ENCODE measurements at places on chromosomes 5 and 9.

- DNase-seq = no peak
Observed at GRCh38 chr5:157443041-157443549, 16.9 kb upstream of the NIPAL4 start.

DNA sequence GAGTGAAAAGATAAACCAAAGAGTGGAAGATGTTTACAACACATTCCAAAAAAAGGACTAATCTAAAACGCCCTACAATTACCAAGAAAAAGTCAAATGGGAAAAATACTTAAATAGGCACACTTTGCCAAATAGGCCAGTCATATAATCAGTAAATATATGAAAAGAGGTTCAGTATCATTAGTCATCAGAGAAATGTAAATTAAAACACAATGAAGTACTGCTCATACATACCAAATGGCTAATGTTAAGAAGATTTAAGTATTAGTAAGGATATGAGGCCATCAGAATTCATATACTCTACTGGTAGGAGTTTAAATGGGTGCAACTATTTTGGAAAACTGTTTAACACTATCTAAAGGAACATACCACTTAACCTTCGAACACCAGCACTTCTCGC is 47.6 kb downstream of the ZDHHC21 start:
- DNase-seq = no peak

- DNase-seq = no peak
Observed at GRCh38 chr5:55708732-55709131, 3.4 kb downstream of the SLC38A9 start.

GRCh38 chr9:22136461-22137096 is 127.5 kb upstream of the CDKN2B start:
- DNase-seq = no peak

DNA sequence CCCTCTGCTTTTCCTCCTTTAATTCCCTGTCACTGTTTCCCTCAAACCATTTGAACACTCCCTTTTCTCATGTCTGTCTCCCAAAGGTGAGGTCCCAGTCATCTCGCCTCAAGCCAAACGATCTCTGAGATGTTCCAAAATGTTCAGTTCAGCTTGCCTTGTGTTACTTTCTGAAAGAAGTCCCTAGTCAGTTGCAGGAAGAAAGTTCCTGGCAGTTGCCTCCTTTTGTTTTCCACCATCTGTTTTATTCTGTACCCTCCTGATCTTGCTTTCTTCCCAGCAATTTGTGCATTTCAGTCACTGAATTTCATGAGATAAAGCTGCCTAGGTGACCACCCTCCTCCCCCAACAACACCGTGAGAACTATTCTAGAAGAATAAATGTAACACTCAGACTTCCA is 277.5 kb downstream of the EPB41L4A start:
- no peak for DNase-seq

DNA sequence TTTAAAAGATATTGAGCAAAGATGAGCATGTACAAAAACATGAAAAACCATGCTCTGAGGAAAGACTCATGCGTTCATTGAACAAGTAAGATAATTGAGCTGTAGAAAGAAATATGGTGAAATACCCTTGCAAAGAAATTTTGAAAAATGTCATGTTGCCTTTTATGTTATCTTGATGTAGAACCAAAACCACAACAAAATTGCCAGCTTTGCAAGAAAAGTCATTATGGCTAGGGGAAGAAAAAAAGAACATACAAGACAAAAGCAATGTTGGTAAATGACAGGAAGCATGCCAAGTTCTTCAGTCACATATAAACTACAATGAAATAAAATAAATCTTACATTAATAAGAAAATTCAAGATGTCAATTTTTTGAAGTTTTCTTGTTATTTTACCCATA is 368.0 kb downstream of the IRX1 start:
- no peak for DNase-seq

GRCh38 chr5:6491196-6491918 is 42.7 kb downstream of the UBE2QL1 start:
- DNase-seq = no peak

DNA sequence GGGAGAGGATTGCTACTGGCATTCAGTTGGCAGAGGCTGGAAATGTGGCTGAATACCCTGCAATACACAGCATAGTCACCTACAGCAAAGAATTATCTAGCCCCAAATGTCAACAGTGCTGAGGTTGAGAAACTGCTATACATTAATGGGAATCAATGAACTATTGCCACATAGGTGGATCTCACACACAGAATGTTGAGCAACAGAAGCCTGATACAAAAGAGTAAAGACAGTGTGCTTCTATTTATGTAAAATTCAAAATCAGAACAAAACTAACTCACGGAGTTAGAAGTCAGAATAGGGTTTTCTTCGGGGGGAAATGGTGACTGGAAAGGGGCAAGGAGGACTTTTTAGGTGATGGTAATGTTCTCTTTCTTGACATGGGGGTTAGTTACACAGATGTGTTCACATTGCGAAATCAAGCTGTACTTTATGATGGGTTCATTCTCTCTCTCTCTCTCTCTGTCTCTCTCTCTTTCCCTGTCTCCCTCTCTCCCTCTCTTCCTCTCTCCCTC is 45.7 kb upstream of the PANK3 start:
- DNase-seq = no peak

GRCh38 chr9:127489471-127490115 is 38.3 kb downstream of the LRSAM1 start:
- DNase-seq = no peak

- DNase-seq = no peak
Observed at GRCh38 chr5:173909199-173909598, 21.1 kb downstream of the CPEB4 start.

- DNase-seq = no peak
Observed at GRCh38 chr9:19441730-19442129, 32.9 kb downstream of the ACER2 start.

DNA sequence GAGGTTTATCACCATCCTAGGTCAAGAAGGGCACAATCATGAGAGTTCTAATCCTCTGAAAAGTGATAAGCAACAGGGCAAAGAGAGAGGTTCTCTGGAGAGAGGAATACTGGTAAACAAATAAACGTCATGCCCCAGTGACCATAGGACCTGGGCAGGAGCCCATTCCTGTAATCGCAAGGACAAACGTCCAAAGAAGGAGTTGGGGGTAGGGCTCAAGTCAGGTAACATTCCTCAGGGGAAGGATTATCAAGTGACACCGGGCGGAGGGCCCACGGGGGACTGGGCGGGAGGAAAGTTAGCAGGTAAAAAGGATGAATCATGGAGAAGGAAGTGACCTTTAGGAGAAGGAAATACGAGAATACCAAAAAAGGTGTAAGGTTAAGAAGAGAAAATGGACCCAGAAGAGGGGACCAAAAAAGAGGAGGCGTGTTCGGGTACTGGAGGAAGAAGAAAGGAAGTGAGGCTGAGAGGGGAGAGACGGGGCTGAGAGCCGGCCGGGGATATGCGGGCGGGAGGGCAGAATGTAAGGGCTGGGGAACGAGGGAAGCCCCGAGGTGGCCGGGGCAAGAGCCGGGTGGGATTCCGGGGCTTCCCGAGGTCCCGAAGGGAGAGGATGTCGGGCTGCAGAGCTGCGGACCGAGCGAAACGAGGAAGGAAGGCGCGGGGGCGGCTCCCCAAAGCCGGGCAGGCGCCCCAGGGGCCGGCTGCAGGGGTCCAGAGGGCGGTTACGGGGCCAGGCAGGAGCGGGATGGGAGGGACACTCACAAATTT is 583 bp downstream of the DIAPH1 start:
- DNase-seq = no peak

DNA sequence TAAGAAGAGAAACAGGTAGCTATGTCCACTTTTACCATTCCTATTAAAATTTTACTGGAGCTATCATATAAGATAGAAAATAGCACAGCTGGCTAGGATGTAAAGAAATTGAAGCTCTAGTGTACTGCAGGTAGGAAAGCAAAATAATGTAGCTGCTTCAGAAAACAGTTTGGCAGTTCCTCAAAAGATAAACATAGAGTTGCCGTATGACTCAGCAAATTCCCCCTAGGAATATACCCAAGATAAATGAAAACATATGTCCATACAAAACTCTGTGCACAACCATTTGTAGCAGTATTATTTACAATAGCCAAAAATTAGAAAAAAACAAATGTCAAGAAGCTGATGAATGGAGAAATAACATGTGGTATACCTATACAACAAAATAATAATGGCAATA is 64.6 kb upstream of the SHISAL2B start:
- DNase-seq = no peak

DNA sequence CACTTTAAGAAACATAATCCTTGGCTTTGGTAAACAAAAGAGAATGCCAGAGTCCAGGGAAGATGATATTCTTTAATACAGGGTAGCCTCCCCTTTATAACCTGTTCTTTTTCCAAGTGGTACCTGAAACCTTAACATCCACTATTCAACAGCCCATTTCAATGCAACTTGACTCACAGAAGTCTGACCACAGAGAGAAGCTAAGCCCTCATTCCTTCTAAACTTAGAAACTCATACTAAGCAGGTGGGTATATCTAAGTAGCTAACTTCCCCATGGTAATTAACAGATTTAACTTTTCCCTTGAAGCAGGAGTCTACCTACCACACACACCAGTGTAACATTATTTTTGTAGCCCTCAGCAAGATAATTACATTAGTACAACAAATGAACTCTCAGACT is 91.9 kb downstream of the CEMIP2 start:
- no peak for DNase-seq

DNA sequence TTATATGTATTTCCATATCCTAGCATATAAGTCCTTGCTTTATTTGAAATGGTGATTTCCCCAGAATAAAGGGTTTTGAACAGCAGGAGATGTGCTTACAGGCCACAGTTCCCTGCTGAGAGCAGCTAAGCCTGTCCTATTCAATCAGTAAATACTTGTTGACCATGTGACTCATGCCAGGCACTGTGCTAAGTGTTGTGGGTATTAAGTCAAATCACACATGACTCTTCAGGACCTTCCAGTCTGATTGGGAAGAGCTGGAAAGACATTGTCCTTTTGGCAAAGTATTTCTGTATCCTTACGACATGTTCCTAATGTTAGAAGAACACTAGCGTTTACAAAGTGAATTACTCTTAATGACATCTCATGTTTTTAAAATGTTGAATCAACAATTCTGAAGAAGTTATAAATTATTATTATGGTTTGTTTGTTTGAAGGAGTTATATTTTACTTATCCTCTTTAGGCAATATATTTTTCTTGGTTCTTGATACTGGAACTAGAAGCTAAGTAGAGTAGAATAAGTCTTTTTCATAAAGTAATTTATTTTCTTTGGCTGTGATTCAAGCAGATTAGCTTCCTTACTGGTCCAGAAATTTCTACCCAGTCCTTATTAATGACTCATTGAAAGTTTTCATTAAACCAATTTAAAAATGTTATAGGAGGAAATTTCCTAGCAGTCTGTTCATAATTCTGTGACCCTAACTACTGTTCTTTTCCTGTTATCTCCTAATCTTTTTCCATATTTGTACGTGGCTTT is 82.1 kb downstream of the GAPVD1 start:
- no peak for DNase-seq

- DNase-seq = no peak
Observed at GRCh38 chr5:99025298-99026045, 96.7 kb upstream of the CHD1 start.

DNA sequence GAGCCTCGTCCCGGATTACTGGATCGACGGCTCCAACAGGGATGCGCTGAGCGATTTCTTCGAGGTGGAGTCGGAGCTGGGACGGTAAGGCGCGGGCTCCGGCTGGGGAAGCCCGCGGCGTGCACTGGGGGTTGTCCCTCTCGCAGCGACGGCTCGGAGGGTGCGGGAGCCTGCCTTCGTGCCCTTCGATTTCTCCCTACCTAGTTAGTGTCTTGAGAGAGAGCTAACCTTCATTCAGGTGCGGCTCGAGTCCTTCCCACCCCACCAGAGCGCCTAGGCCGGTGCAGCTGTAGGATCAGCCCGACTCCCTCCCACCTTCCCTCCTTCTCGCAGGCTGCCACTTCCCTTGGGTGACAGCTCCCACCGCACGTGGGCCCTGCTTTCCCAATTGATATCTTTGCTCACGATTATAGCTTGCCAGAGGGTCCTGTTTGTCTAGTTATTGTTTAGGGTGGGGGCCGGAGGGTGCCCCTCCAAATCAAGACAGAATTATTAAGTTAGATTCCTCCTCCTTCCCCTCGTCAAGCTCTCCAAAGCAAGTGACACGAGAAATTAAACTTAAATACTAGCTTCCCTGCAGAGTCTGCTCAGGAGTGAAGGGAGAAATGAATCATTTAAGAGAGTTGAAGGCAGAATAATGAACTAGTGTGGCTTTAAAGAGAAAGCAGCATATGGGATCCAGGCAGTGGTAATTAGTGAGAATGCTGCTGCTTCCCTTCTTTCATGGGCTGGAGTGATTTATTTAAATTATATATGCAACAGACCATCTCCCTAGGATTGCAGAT is 569 bp downstream of the CAMK4 start:
- DNase-seq = no peak

GRCh38 chr5:131981516-131981915 is 29.9 kb downstream of the ACSL6 start:
- no peak for DNase-seq

DNA sequence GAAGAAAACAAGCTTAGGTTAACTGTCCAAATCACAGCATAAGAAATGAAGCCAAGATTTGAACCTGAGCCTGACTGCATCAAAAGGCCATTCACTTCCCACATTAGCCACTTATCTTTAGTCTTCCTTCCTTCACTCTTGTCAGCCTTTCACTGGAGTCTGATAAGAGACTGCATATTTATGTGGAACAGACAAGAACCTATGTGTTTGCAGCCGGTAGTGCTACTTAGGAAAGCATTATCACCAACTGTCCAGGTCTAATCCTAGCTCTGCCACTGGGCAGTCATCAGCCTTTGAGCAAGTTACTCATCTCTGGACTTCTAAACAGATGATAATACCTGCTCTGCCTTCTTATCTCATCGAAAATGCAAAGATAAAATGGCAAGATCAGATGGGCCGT is 12.1 kb upstream of the ATP6V0E1 start:
- no peak for DNase-seq

DNA sequence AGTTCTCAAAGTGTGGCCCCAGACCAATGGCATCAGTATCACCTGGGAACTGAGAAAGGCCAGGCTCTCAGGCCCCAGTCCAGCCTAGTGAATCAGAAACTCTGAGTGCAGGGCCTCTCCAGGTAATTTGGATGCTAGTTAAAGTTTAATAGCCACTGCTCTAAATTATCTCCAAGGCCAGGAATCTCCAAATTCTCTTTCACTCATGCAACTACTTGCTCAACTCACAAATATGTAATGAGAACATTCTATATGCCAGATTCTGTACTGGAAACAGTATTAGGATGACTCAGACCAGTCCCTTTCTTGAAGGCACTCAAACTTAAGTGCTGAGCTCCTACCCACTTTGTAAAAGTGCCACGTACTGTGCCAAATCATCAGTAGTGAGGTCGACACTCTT is 84.6 kb downstream of the PAPPA start:
- DNase-seq = no peak

- no peak for DNase-seq
Observed at GRCh38 chr5:9599391-9599790, 30.8 kb downstream of the TAS2R1 start.

GRCh38 chr9:126395439-126396212 is 69.0 kb downstream of the MVB12B start:
- no peak for DNase-seq

Data from stimulated activated CD4-positive, alpha-beta T cell treated with anti-CD3 and anti-CD28 coated beads, Interleukin-1b, Interleukin-23, amount 100 ng/mL, for 1 hour (primary cell).